ENCODE measurements at places on chromosomes 12 and 14.

GRCh38 chr12:80317899-80318298 lies 126.1 kb upstream of the PTPRQ start:
- DNase-seq: no peak

DNA sequence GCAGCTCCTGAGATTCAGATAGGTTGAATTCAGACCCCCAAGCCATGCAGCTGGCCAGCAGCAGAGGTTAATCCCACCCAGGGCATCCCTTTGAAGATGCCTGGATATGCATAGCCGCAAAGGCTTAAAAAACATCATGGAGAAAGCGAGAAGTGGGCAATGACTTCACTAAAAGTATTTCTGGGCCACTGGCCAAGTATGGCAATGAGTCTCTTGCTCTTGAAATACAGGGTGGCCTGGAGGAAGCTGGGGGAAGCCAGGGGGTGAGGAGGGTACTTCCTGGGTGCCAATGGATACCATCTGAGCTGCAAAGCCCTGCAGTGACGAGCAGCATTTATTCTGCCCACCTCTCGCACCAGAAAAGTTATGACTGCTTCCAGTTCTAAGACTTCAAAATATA lies 539.3 kb upstream of the TBX3 start:
- DNase-seq: no peak

DNA sequence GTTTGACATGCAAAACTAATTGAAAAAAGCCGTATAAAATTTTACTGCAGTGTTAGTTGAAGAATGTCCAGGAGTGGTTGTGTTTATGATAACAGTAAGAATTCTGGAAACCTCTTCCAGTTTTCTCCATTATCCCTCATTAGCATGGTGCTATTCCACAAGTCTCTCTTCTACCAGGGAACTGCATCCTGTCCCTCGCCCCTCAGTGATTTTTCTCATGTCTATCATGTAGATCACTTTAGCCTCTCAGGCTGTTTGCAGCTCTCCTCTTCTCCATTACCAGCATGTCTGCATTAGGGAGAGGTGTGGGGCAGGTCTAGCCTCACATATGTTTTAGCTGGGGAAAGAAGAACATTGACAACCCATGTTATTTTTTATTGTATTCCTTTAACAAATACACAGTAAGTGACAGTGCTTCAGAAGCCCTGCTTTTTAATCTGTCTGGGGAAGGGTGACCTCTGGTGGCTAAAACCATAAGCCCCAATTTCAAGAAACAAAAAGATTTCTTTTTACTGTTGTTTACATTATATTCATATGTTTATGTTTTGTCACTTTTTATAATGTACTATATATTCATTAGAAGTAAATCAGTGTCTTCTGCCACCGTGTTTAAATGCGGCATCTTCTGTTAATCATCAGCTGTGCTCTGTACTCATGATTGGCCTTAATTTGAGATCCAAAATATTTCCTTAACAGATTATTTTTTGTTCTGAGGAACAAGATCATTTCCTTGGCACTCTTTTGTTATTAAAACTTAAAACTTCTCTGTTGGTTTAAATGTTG lies 70.7 kb downstream of the RASSF8 start:
- DNase-seq: peak; percentile 20

DNA sequence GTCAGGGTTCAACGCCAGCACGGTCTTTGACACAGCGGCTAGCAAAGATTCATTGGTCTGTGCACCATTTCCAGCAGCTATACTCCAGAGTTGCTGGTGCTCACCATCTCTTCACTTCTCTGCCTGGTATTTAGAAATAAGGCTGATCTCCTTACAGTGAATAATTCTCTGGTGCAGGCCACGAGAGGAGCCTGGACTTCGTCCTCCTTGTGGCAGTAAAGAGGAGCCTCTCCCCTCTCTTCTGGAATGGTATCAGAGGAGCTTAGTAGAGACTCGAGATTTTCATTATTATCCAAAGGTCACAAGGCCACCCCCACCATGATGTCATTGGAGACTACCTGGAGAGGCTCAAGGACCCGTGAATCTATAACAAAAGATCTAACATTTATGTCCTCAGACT lies 30.8 kb upstream of the BCL2L14 start:
- no peak for DNase-seq

DNA sequence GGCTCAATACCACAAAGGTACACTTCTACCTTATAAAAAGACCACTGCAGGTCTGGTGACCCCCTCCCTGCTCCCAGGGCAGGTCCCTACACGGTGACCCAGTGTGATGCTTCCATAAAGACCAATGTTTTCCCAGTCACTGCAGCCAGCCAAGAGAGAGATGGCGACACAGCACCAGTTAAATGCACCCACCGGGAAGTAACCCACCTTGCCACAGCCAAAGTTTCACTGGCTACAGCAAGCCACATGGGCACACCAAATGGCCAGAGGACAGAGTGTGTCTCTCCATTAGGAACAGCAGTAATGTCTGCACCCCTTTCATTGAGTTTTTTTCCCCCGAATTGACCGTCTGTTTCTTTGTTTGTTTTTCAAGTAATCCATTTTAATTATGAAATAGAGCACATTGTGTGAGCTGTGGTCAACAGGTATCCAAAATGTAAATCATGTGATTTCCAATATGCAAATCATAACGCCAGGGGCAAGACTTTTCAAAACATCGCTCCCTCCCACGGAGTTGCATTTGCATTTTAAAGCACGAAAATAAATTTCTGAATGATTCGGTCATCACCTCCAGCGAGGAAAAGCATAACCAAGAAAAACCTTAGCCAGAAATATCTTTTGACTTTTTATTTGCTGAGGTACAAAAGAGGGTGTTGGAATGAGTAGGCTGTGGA lies 48.9 kb upstream of the EML1 start:
- no peak for DNase-seq

- DNase-seq: no peak
Measured at GRCh38 chr12:68870011-68870410, 62.0 kb downstream of the MDM2 start.

GRCh38 chr12:101909646-101910045 lies 32.3 kb downstream of the DRAM1 start:
- DNase-seq: no peak

- no peak for DNase-seq
Measured at GRCh38 chr14:101054671-101055070, 151.1 kb upstream of the RTL1 start.

GRCh38 chr14:63470962-63471793 lies 72.0 kb downstream of the PPP2R5E start:
- no peak for DNase-seq

DNA sequence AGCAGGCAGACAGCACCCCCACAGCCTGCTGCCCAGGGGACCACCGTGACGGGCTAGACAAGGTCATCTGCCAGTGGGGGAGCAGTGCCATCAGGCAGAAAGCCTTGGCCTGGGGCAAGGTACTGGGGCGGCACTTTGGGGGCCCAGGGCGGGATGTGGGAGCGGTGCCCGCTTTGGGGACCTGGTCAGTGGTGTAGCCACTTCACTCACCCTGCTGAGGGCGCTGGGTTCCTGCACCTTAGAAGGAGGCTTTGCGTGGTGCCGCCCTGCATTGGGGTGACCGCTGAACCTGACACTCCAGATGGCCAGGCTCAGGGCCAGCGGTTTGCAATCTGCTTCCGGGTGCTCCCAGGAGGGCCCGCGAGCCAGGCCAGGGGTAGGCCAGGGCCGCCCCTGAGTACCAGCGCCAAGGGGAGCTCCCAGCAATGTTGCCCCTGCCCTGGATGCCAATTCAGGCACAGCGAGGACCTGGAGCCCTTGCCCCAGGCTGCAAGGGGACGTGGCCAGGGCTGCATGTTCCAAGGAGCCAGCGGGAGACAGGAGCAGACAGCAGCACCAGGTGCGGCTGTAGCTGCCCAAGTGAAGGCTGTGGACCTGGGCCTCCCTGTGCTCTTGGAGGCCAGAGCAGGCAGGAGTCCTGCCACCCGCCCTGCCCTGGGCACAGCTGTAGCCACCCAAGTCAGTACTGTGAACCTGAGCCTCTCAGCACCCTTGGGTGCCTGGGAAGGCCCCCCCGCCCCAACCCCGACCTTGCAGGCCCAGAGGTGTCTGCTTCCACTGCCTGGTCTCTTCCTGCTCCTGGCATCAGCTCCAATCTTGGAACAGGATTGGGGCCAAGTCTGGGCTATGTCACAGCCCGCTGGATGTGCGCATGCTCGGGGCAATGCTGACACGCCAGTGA lies 550.7 kb downstream of the SLC6A15 start:
- DNase-seq: no peak

GRCh38 chr12:108565146-108565545 lies 2.8 kb downstream of the ISCU start:
- DNase-seq: no peak

GRCh38 chr14:93017898-93018297 lies 94.9 kb downstream of the CHGA start:
- DNase-seq: no peak

- no peak for DNase-seq
Measured at GRCh38 chr14:40119765-40120164, 687.5 kb upstream of the FBXO33 start.

- no peak for DNase-seq
Measured at GRCh38 chr12:95204141-95204866, 13.0 kb downstream of the FGD6 start.

DNA sequence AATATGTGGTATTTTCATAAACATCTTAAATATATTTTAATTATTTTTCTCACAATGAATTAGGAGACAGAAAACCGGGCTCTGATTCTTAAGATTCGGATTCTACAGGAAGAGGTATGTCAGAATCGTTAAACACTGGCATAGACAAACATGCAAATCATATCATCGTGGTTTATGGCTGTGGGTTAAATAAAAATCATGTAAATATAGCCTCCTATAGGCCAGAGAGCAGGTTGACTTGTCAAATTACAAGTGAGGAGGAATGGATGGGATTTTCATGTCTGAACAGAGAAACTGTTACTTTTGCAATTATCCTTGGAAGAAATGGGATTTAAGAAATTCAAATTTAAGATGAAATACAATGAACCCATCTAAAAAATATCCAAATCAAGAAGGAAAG lies 74.9 kb upstream of the BCAT1 start:
- DNase-seq: no peak

- DNase-seq: no peak
Measured at GRCh38 chr12:87136330-87136976, 880.3 kb upstream of the MGAT4C start.

GRCh38 chr12:22658214-22658613 lies 33.2 kb downstream of the ETNK1 start:
- peak; percentile 47 for DNase-seq

DNA sequence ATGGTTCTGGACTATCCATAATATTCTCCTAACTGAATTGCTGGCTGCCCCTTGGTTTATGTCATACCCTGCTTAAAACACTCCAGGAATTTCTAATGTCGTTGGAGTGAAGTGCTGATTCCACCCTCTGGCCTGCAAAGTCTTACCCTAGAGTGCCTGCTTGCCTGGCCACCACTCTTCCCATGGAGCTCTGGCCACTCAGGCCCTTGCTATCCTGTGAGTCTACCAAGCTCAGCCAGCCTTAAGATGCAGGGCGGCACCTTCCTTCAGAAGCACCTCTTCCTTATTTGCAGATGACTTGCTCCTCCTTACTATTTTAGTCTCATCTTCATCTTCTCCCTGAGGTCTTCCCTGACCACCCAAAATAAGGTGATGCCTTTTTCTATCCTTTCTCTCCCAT lies 35.3 kb downstream of the SLC6A15 start:
- no peak for DNase-seq

GRCh38 chr12:94588346-94588745 lies 62.0 kb downstream of the TMCC3 start:
- no peak for DNase-seq

DNA sequence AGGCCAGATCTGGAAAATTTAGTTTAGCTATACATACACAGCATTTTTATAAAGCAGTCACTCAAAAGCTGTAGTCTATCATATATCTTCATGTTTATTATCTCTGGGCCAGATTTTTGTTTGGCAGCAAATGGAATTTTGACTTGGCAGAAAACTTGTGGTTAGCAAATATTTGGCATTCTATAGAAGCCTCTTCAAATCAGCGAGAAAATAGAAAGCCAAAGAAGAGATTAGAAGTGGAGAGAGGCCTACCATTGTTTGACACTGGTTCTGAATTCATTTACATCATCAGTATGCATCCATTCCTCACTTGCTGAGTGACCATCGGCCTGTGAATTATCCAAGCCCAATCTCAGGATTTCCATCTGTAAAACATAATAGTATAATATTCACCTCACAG lies 1077.6 kb downstream of the GALC start:
- DNase-seq: no peak

GRCh38 chr14:104331871-104332605 lies 193.7 kb downstream of the KIF26A start:
- DNase-seq: no peak

DNA sequence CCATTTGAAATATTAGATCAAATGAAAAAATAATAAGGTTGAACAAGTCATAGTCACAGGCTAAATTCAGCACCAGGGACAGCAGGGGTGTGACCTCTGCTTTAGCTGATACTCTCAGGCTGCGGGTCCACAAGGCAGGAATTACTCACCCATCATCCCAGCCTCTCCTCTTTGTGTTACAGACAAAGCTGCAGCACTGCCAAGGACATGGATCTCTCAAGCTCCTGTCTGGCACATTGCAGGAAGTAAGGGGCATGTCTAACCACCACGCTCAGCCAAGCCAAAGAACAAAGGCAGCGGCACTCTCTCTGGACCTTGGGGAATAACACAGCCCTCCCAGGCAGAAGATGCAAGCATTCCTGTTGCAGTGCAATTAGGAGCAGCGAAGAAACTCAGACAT lies 783.8 kb downstream of the VRK1 start:
- peak; percentile 15 for DNase-seq

All from activated CD4-positive, alpha-beta T cell treated with anti-CD3 and anti-CD28 coated beads for 48 hours (primary cell).